Left cardiac atrium (tissue), 4 donors: ENCODE measurements at places on chromosomes 2 and 18.
A peak's percentile ranks its signal among the peaks of the same experiment; 100 is the strongest.

- DNase-seq: no peak
These were observed 482.7 kb upstream of the SETBP1 start for GRCh38 chr18:44197832-44198611.

GRCh38 chr18:27599202-27599829 is 414.2 kb upstream of the CHST9 start:
- no peak for DNase-seq

GRCh38 chr2:240917684-240918257 is 11.6 kb downstream of the CROCC2 start:
- DNase-seq: peak; percentile 13

- DNase-seq: no peak
These were observed 34.2 kb downstream of the INPP4A start for GRCh38 chr2:98478907-98479306.

GRCh38 chr2:174577967-174578589 is 19.5 kb downstream of the WIPF1 start:
- DNase-seq: no peak

DNA sequence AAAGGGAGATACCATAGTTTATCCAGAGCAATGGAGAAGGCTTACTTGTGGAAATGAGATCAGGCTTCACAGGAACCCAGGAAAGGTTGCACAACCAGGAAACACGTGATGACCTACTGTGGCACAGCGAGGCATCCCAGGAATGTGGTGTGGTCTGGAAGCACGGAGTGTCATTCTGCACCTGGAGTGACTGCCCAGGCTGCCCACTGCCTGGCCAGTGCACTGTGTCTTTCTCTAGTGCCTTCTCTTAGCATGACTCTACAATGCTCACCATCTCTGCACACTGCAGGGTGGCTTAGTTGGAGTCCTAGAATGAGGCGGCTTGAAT is 48.9 kb downstream of the CHST9 start:
- no peak for DNase-seq

DNA sequence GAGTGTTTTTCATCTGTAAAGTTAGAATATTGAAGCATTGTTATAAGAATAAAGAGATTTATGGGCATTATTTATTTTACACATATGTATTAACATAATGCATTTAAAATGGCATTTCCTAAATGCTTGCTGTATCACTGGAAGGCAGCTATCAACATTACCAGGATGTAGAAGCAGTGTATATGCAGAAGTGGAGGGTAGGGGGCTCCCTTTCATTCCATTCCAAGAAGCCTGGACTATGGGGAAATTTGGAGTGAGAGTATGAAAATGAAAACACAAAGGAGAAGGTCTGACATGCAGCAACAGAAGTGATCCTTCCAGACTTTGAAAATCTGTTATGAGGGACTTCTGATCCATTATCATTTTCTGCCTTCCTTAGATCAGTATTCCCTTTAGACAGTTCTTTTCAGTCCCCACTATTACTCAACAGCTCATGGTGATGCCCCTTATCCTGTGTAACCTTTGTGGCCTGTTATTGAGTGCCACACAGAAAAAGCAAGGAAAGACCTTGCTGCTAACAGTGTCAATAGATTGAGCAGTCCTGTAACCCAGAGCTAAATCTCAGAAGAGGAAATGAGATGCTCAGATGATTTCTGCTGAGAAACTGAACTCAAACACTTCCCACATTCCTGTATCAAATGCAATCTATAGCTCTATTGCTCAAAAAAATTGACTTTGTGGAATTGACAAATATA is 216.6 kb downstream of the HNMT start:
- no peak for DNase-seq

DNA sequence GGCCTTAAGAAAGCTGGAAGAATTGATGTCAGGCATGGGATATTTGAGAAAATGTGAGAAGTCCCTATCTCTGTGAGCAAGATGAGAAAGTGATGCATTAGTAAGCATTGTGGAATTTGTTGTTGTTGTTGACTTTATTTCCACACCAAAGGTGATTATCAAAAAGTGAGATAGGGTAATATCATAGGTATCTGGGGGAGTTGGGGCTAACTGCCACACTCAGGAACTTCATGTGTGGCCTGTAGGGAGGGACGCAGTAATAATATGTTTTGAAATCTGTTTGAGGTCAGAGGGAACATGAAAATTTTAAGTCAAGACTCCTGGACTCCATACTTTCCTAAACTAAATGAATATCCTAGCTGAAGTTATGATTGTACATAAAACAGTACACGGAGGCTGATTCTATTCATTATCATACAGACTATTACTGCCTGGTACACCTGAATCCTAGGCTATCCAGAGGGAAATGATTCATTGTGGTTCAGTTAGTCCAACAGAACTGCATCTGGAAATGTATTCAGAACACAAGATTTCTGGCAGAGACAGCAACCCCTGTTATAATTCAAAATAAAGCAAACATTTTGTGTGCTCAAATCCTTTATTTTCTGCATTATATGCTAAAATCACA is 304.8 kb downstream of the CPS1 start:
- no peak for DNase-seq

GRCh38 chr2:237946423-237946822 is 20.4 kb upstream of the UBE2F start:
- DNase-seq: no peak

DNA sequence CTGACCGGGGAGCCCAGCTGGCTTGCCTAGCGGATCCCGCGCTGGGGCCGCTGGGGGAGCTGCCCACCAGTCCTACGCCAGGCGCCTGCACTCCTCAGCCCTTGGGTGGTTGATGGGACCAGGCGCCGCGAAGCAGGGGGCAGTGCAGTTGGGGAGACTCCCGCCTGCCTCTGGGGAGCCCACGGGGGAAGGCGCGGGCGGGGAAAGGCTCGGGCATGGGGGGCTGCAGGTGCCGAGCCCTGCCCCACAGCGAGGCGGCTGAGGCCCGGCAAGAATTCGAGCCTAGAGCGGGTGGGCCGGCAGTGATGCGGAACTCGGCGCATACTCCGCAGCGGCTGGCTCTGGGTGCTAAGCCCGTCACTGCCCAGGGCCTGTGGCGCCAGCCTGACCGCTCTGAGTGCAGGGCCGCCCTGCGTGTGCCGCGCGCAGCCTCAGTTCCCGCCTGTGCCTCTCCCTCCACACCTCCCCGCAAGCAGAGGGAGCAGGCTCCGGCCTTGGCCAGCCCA is 249.1 kb upstream of the TEKT4 start:
- DNase-seq: no peak

DNA sequence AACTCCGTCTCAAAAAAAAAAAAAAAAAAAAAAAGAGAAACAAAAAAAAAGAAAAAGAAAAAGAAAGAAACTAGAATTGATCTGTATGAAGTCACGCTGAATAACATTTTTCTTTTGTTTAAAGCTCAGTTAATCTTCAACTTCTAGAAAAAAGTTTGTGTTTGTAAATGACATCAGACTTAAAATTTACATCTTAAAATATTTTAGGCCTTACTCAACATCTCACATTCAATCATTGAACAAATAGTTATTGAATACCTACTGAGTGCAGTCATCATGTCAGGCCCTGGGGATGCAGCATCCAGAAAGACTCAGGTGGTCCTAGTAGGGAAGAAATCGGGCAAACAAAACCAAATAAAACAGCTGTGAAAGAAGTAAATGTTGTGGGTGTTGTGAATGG is 292.3 kb upstream of the FANCL start:
- DNase-seq: no peak

DNA sequence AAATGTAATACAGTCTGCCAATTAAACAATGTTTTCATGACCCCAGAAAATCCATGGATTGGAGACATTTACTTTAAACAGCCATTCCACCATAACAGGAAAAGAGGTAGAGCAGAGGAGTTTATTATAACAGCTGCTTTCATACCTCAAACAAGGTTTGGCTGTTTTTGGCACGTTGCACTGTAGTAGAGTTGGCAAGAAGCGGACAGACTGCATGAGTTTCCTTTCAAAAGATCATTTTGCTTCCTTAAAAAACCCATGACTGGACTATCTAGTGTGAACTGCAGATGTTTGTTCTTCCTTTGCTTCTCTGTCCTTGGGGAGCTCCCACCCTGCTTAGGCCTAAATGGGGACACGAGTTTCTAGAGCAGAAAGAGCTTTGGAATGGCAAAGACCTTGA is 108.5 kb upstream of the THOC1 start:
- DNase-seq: no peak

DNA sequence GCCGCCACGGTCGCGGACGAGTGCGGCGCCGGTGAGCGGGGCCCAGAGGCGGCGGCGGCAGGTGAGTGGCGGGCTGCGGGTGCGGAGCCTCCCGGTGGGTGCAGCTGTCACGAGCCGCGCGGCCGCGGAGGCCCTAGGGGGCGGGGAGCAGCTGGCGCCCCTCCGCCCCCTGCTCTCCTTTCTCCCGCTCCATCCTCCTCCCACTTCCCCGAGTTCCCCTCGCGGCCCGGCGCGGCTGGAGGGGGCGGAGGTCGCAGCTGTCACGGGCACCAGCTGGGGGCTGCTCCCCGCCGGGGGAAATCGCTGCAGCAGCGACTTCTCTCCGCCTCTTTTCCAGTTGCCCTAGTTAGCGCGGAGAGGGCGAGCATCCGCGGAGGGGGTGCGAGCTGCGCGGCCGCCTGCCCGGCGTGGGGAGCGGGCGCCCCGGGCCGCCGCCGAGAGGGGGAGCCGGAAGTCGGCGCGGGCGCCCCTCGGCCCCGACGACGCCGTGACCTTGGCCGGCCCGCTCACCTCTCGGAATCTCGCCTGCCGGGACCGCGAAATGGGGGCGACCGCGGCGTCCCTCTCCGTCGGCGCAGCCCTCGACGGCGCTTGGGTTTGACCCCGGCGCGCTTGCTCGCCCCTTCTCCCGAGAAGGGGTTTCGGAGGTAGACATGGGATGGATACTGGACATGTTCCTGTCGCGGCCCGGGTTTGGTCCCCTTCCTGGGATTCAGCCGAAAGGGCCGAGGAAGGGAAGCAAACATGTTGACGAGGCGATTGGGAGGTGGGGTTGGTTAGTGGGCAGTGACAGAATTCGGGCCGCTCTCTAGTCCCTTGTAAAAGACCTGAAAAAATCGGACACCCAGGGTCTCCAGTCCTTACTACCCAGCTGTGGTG is 727 bp downstream of the NCOA1 start:
- DNase-seq: peak; percentile 62

GRCh38 chr2:29273004-29273684 is 157.9 kb downstream of the CLIP4 start:
- no peak for DNase-seq

DNA sequence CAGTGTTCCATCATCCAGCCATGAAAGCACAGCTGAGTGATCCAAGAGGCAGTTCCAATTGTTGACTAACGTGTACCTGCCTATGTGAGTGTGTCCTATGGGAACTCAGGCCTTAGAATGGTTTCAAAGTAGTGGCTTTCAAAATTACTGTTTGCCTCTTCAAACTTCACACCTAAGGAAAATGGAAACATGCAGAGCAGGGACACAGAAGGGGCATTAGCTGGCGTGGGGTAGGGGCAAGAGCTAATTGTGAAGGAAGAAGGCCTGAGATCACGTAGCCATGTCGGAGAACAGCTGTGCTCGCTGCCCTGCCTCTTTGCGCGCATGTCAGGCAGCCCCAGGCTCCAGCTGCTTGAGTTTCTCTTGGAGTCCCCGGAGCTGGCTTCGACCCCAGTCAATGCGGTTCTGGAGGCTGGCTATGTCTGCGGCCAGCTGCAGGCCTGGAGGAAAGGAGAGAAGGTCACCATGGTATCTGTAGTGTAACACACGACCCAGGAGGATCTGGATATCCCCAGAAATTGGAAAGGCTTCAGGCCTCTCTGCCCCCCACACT is 3.8 kb upstream of the IMP4 start:
- DNase-seq: no peak

GRCh38 chr2:83585250-83585649 is 873.8 kb downstream of the SUCLG1 start:
- DNase-seq: no peak

DNA sequence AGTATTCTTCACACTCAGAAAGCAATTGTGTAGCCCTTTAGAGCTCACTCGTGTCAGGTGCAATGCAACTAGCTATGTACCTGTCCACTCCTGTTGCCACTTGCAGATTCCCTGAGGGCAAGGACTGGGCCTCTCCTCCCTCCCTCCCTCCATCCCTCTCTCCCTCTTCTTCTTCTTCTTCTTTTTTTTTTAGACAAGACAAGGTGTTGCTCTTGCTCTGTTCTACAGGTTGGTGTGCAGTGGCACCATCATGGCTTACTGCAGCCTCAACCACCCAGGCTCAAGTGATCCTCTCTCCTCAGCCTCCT is 119.7 kb downstream of the ACKR3 start:
- no peak for DNase-seq

DNA sequence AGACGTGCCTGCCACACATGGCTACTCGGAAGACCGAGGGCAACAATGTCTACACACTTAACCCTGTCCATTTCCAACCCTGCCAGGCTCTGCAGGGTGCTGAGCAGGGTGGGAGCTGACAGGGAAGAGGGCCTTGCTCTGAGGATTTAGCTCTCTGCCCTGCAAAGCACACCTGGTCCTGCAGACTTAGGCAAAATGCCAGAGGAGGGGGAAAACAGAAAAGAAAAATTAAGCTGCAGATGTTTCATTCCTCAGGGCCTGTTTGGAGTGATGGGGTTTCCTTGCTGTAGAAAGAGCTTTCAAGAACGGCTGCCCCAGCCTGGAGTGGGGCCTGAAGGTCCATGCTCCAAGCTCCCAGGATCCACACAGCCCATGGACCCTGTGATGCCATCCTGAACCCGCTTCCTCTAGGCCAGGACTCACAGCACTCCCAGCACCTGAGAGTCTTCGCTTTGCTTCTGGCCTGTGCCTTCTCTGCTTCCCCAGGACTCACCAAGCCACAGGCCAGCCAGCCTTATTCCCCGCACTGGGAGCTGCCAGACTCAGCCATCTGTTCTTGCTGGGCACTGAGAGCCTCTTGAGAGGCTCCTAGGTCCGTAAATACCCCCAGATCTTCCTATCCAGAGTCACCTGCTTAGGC is 9.1 kb upstream of the TEX51 start:
- no peak for DNase-seq

DNA sequence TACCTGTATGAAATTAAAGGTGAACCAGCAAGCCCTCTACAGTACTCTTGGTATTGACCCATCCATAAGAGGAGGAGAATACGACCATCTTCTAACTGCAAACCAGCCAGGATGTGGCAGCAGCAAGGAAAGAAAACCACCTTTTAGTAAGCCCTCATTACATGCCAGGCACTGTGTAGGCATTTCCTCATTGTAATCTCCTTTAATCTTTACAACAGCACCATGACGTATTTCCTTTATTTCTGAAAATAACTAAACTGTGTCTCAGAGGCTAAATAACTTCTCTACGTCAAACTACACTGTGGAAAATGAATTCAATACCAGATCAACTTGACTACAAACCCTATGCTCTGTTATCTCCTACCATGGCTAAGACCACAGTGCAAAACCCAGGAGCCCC is 18.2 kb downstream of the WDR35 start:
- DNase-seq: no peak
